ENCODE measurements at places on chromosomes 6 and 20.

GRCh38 chr6:159677506-159678165 is 15.4 kb downstream of the SOD2 start:
- DNase-seq = no peak

DNA sequence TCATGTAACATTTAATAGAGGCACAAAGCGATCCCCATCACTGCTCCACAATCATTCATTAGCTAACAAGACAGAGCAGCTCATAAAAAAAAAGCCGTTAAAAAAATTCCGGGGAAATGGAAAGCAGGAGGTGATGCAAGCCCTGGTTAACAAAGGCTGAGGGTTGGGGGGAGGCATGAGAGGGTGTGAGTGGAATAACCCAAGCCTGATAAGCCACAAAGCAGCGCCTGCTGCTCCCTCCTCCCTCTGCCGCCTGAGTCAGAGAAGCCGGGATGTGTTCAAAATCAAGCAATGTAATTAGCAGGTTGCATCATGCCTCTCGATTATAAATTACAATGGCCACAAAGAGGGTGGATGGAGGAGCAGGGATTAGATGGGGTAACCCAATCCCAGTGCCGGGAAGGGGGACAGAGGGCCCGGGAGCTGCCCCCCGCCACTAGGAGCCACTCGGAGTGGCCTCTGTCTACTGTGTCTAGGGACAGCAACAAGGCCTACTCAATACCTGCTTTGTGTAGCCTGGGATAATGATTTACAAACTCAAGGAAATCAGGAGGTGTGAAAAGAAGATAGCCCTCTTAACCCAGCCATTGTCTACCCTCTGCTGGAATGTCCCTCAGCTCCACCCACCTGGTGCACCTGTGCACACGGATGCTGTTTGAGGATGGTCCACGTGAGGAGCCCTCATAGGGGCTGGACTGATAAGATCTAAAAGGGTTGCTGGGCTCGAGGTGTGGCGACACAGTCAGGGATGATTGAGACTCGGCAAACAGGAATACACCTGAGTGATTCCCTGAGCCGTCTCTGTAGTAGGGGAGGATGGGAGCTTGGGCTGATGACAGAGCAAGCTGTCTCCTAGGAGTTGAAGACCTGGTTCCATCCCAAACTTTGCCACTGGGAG is 156.9 kb downstream of the VEGFA start:
- no peak for DNase-seq

DNA sequence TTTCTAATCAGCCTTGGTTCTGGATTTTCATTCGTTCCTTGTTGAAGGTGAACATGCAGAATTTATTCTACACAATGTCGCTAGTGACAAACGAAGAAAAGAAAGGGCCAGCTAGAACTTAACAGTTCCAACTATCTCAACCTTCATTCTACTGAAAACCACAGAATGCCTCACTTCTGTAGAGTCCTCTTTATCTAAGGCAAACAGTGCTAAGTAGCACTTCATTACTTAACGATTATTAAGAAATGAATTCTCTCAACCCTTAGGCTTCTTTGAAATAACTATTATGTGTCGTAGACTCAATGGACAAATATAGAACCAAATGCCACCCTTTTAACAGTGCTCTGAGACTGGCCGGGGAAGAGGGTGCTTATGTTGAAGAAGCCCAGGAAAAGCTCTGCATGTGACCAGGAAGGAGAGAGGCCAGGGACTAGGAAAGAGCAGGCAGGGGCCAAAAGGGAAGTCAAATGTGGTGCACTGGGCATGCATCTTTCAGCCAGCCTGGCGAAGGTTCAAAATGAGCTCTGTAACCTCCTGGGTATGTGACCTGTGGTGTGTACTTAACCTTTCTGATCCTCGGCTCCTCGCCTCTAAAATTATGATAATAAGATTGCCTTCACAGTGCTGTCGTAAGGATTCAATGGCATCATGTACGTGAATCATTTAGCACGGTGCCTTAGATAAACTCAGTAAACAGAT is 55.4 kb upstream of the BMP2 start:
- DNase-seq = no peak

DNA sequence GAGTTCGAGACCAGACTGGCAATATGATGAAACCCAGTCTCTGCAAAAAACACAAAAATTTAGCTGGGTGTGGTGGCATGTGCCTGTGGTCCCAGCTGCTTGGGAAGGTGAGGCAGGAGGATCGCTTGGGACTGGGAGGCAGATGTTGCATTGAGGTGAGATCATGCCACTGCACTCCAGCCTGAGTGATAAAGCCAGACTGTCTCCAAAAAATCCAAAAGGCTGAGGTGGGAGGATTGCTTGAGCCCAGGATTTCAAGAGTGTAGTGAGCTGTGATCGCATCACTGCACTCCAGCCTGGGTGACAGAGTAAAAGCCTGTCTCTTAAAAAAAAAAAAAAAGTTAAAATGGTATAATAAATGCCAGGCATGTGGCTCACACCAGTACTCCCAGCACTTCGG is 1.3 kb upstream of the PTCRA start:
- no peak for DNase-seq

GRCh38 chr20:63037669-63038268 is 31.0 kb upstream of the BHLHE23 start:
- no peak for DNase-seq

Data from esophagus squamous epithelium (tissue), 5 donors.